ENCODE measurements at places on chromosomes 13 and 19.
A peak's percentile ranks its signal among the peaks of the same experiment; 100 is the strongest.

DNA sequence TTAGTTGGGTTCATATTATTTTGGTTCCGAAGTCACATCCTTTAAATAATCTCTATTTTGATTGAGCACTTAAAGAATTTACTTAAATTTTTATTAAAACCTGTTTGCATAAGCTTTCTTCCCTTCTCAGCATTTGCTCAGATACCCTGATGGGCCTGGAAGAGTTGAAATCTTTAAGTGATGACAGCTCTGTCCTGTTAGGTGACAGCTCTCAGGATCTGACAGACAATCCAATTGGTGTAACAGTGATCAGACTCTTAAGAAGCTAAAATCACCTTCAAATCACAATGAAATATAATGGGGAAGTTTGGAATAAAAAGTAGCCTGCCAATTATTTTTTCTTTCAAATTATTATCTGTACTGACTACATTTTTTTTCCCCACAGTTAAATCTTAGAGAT, 284.4 kb downstream of the LMO7 start:
- no peak for DNase-seq

DNA sequence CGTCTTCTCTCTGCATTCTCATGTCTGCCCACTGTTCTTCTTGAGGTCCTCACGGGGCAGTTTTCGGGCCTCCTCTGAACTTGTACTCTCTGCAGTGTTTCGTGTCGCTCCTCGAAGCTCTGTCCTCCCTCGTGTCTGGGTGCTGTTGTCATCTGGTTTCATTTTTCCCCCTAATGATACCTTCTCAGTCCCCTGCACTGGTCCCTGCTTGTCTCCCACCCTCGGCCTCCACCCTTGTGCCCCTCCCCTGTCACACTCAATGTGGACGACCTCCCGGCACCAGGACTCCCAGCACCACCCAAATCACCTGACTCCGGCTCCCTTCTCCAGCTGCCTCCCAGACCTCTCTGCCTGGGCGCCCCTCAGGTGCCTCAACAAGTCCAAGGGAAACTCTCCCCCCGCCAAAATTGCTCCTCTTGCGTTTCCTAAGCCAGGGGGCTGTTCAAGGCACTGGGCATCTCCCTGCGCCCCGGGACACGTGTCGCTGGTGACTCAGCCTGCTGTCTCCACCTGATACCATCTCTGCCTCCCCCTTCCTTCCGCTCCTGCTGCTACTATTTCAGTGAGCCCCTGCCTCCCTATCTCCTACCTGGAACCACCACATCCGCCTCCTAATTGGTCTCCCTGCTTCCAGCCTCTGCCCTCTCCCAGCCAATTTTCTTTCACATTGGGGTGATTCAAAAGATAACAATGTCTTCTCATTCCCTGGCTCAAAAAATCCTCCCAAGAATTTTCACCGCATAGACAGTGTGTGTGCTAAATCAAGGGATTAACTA, 49.5 kb downstream of the RFX2 start:
- DNase-seq, result peak; percentile 10

GRCh38 chr19:13281567-13282291, 131.5 kb downstream of the IER2 start:
- no peak for DNase-seq

DNA sequence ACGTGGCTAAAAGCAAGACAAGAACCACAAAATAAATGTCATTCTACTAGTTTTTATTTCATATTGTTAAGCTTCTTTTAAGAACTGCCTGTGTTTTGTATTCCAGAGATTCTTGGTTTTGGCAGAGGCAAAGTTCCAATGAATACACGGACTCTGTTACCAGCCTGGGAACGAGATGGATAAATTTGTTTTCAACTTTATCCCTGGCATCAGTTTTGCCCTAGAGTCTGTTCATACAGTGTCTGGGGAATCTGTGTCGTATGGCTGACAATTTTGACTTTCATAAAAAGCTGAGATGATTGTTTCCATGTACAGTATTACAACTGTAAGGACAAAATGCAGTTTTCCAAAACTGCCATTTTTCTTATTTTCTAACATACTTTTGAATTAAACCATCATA, 327.6 kb downstream of the TBC1D4 start:
- DNase-seq, result no peak

Measured in activated CD8-positive, alpha-beta memory T cell treated with anti-CD3 and anti-CD28 coated beads for 1 hour (primary cell).